ENCODE measurements at places on chromosomes 12 and 14.

- no peak for DNase-seq
Observed at GRCh38 chr12:105425254-105426174, 95.0 kb downstream of the C12orf75 start.

GRCh38 chr14:35240231-35240630 is 52.0 kb upstream of the PSMA6 start:
- DNase-seq, result no peak

- no peak for DNase-seq
Observed at GRCh38 chr12:27332407-27332713, 276 bp upstream of the BMAL2 start.

GRCh38 chr12:59940631-59941342 is 345.0 kb downstream of the SLC16A7 start:
- no peak for DNase-seq

DNA sequence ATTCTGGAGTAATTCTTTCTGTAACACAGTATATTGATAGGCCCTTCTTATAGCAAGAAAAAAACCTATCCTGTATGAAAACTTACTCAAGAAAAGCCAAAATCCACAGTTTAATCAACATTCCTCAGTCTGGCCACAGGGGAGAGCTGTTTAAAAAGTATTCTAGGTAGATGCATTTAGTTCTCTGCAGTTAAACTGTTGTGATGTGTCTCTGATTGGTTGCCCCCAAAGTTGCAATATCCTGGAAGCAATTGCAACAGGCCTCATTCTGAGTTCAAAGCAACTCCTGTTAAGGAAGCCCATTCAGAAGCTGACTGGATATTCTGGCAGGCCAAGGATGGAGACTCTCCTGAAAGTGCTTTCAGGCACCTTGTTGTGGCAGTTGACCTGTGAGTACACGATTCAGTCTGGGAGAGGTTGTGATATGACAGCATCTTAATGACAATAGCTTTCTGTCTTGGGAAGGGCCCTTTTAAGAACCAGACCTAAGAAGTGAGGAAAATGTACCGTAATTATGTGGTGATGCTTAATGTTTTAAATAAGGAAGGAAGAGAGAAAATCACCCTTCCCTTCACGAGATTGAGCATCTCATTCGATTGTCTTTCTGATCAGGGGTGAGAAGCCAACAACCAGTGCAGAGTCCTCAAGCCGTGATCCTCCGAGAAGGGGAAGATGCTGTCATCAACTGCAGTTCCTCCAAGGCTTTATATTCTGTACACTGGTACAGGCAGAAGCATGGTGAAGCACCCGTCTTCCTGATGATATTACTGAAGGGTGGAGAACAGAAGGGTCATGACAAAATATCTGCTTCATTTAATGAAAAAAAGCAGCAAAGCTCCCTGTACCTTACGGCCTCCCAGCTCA is 420.7 kb downstream of the DAD1 start:
- no peak for DNase-seq

GRCh38 chr12:25962932-25963525 is 4.5 kb downstream of the RASSF8 start:
- DNase-seq, result no peak
